NCI-H1048 (cell line): ENCODE measurements at places on chromosomes 4 and X.

DNA sequence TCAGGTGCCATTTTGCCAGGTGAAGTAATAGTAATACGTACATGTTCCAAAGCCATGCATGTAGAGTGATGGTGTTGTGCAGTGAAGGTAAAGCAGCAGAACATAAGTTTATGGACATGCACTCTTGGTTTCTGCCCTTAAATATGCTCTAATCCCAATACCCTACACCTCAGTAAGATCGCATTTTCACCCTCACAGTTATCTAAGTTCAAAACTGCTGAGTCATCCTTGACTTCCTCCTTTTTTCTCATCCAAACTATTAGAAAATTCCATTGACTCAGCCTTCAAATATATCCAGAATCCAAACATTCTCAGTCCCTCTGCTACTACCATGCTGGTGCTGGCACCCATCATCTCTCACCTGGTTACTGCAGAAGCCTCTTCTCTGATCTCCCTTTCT, 652.9 kb upstream of the IGFBP7 start:
- no peak for DNase-seq

DNA sequence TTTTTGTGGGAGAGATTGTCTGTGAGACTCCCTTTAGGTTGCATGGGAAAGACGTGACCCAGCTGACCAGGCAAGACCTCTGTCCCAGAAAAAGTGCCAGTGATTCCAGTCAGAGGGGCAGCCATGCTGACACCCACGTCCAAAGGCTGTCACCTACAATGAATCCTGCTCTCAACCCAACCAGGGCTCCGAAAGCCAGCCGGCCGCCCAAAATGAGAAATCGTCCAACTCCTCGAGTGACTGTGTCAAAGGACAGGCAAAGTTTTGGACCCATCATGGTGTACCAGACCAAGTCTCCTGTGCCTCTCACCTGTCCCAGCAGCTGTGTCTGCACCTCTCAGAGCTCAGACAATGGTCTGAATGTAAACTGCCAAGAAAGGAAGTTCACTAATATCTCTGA, 5.5 kb downstream of the SLITRK2 start:
- DNase-seq = no peak

GRCh38 chr4:185380320-185380719, 15.4 kb downstream of the LRP2BP start:
- DNase-seq = no peak

DNA sequence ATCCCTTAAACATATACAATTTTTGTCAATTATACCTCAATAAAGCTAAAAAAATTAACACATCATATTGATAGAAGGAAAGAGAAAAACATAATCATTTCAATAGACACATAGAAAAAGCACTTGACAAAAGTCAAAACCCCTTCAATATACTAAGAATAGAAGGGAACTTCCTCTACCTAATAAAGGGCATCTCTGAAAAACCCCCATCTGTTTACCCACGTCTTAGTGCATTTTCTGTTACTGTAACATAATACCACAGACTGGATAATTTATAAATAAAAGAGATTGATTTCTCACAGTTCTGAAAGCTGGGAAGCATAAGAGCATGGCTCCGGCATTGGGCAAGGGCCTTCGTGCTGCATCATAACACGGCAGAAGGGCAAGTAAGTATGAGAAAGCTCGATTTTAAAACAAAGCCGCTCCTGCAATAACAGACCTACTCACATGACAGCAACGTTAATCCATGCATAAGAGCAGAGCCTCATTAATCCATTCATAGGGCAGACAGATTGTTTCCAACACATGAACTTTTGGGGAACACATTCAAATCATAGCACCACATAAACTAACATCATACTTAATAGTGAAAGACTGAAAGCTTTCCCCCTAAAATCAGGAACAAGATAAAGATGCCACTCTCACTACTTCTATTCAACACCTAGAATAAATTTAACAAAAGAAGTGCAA, 15.7 kb downstream of the STEEP1 start:
- no peak for DNase-seq

DNA sequence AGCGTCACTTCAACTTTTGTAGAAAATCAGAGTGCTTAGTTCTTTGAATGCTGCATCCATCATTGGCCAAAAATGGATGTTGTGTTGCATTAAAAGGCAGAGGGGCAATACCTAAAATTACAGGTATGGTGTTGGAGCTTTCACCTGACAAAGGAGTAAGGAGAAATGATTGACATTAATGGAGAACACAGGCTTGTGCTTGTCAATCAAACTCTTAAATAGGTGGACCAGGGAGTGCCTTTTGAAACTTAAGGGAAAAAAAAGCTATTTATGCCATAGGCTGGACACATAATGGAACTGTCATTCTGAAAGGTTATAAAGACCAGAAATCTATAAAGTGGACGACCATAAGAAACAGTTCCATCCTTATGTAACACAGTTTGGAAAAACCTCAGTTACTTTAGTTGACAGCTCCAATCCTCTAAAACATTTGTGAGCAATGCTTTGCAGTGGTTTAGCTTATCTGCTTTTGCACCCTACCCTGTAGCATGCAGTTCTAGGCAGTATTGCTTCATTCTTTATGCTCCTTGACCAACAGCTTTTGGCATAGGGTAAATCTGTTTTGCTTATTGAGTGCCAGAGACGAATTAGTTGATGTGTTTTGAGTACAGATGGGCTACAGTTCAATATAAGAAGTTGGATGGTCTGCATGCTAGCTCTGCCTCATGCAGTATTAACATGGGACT, 2.4 kb downstream of the HADH start:
- no peak for DNase-seq

- no peak for DNase-seq
Observed at GRCh38 chrX:68462653-68463052, 29.4 kb upstream of the OPHN1 start.

GRCh38 chr4:57063518-57063917, 46.7 kb downstream of the IGFBP7 start:
- no peak for DNase-seq

DNA sequence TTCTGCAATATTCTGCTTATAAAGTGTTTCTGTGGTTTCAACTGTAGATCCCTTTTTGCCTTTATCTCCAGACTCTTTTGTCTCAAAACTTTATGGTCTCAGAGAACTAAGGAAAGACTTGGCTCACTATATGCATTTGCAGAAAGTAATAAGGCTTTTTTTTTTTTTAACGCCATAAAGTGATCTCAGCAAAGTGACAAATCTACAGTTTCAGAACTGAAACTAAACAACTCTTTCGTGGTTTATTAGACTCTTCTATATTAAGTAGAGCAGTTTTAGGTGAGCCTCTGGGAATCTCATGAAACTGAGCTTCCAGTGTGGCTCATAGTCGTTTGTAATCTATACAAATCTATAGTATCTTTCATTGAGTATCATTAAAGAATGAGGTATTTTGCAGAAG, 15.3 kb downstream of the ATP7A start:
- no peak for DNase-seq

GRCh38 chr4:158164768-158165213, 8.0 kb downstream of the GASK1B start:
- DNase-seq = no peak

DNA sequence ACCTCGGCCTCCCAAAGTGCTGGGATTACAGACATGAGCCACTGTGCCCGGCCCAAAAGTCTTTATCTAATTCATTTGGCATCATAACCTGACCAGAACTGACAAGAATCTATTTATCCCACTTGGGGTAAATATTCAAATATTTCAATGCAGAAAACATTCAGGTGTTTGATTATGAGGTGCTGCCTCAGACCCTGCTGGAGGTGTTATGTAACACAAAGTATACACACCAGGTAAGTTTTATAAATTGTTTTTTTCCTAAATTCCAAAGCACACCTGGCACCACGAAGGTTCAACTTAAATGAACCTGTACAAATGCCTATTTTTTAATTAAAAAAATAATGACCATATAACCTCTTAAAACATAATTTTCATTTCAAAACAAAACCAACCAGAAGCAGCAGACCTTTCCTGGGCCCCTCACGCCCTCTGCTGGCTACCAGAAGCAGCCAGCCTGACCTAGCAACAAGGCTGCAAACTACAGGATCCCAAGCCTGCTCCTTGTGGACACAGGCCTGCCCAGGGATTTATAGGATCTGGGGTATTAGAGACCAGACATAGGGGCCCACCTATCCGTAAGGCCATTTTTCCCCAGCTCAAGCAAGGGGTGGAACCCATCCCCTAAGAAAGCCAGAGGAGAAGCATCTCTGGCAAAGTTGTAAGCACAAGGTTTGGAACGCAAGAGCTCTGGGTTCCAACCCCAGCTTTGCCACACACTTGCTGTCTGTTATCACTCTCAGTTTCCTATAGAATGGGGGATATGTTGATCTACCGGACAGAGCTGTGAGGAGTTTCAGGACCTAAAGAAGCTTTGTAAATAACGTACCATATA, 11.7 kb downstream of the OTUD5 start:
- peak; percentile 3 for DNase-seq

- no peak for DNase-seq
Observed at GRCh38 chrX:85379174-85379907, at the start of gene POF1B. TSS of gene POF1B (minus strand) at chrX:85379665. CDS start at chrX:85379454, 211 bp downstream.

DNA sequence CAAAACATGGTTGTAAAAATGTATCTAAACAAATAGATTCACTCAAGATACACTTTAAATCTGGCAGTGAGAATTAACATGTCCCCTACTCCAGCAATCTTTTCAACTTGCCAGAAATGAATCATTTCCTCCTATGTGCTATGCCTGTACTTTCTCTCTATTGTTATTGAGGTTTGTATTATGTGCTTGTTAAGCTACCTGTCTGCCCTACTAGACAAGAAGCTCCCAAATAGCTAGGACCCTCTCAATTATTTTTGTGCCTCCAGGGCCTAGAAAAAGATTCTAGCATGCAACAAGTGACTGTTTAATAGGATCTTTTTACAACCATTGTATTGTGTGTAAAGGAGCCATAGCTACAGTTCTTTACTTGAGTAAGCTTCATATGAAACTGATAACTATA, 3.5 kb upstream of the SAP30 start:
- no peak for DNase-seq

- no peak for DNase-seq
Observed at GRCh38 chr4:156390599-156391324, 437.1 kb upstream of the CTSO start.

- DNase-seq = no peak
Observed at GRCh38 chr4:152074573-152074972, 313.8 kb upstream of the GATB start.

DNA sequence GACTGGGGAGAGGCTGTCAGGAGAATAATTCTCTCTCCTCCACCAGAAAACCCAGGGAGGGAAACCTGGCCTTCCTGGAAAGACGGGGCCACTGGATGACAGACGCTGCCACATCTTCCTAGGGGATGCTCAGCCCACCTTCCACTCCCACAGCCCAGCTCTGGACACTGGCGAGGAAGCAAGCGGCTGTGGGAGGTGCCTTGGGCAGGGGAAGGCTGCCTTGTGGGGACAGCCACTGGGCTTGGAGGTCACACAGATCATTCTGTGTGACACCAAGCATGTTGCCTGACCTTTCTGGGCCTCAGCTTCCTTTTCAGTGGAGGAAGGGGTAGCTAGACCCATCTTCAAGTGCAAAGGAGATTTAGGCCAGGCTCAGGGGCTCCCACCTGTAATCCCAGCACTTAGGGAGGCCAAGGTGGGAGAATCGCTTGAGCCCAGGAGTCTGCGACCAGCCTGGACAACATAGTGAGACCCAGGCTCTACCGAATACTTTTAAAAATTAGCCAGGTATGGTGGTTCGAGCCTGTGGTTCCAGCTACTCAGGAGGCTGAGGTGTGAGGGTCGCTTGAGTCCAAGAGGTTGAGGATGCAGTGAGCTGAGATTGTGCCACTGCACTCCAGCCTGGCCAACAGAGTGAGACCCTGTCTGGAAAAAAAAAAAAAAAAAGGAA, 9.8 kb upstream of the MSX1 start:
- DNase-seq = no peak

GRCh38 chrX:121546317-121546716, 498.9 kb downstream of the GLUD2 start:
- no peak for DNase-seq

GRCh38 chr4:125796138-125796537, 481.4 kb downstream of the FAT4 start:
- no peak for DNase-seq

- peak; percentile 17 for DNase-seq
Observed at GRCh38 chrX:153708415-153708814, 15.8 kb downstream of the BCAP31 start.
